Left hindlimb (tissue), 1 donor: ENCODE measurements at places on chromosomes 7 and 10.

DNA sequence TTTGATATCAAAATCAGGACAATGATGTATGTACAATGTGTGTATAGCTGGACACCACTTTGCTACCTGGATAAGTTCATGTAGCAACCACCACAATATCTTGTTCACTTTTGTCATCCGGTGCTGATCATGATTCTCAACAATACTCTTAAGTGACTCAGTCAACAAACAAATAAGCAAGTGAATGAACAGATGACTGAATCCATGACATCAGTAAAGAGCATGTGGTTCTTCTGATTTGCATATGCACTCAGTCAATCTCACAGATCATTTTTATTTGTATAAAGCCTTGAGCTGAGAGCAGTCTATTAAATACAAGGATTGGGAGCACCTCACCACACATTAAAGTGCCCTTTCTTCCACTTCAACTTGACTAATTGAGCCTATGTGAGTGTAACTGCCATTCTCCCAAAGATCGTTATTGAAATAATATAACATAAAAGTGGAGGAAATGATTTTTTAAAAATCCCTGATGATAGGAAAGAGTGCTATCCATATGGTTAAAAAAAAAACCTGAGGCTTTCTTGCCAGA is 69.5 kb downstream of the NPSR1 start:
- DNase-seq, result no peak

DNA sequence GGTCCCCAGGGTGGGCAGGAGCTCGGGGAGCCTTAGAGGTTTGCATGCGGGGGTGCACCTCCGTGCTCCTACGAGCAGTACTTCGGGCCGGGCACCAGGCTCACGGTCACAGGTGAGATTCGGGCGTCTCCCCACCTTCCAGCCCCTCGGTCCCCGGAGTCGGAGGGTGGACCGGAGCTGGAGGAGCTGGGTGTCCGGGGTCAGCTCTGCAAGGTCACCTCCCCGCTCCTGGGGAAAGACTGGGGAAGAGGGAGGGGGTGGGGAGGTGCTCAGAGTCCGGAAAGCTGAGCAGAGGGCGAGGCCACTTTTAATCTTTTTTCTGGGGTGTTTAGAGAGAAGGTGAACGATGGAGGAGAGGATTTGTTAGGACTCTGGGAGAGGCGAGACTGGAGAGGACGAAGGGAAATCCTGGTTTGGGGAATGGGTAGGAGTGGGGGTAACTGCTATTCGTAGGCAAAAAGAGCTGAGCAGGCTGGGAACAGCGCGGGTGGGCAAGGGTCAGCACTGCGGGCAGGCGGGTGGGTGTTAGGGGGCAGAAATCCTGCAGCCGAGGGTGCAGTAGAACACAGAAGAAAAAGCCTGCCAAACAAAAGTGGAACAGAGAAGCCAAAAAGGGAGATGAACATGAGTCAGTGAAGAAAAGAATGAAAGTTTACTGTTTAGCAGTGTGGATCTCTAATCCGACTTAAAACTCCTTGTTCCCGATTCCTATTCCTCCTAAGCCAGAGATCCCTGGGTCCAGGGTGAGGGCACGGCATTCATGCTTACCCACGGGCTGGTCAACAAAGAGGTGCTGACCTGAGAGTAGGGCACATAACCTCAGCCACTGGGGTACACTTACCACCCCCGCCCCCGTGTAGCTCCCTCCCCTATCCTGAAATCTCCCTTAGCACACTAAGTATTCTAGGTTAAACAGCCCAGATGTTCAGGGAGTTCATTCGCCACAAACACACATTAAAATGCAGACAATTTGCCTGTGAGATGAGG is 26.9 kb downstream of the PRSS2 start:
- no peak for DNase-seq

DNA sequence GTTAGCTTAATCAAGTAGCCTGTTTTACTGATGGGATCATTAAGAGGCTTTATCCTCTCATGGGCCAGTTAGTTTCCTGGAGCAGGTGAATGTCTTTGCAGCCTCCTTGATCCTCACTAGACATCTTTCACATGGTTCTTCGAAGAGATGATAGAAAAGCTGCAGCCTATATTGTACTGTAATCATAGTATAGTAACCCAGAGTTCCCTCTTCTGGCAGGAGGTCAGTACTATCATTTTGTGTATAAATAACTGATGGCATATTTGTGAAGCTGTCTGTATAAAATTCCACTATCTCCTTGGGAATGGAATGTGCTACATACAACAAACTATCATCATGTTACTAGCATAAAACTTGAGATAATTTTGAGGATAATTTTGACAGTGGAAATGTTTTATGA is 123.8 kb upstream of the PRPS1L1 start:
- no peak for DNase-seq

GRCh38 chr10:11509036-11509435 is 102.4 kb downstream of the USP6NL start:
- no peak for DNase-seq

DNA sequence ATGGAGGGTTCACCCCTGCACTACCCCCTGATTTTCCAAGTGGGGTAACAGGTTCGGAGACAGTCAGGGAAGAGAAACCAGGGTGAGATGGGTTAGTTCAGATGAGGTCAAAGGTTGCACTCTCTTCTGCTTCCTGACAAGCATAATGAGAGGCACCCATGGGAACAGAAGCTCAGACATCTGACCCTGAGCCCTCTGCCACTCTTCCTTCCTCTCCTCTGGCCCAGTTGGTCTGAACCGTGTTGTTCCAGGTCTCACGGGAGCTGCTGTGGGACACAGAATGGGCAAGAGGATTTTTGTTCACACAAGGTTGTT is 38.4 kb downstream of the DNAJB12 start:
- no peak for DNase-seq

GRCh38 chr7:138245682-138246081 is 169.4 kb downstream of the AKR1D1 start:
- no peak for DNase-seq

DNA sequence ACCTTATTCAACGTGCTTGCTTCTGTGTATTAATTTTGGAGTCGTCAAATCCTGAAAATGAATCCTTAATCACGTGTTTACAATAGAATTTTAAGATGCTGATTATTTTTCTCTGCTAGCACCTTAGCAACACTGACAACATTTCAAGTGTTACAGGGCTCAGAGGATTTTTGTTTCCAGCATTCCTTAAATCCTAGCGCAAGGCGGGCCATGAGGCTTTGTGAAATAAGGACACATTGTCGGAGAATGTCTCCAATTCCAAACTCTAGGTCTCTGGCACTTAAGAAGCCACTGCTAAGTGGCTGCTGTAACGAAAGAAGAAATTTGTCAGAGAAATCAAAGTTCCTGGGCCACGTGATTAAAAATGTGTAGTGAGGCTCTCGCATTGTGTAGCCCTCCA is 390.9 kb upstream of the CELF2 start:
- DNase-seq, result no peak

DNA sequence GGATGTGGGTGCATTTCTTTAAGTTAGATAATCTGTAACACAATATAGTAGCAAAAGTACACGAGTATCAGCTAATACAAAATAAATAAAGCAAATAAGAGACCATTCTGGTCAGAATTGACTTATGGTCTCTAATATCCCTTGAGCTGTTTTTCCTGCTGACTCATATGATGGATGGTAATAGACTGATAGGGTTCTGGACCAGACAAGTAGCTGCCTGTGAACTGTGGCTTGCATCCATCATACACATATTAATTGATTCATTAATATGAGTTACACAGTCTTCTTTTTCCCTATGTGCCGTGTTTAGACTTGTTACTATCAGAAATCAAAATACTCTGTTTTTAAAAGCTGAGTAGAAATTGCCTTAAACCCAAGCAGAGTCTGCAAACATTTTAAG is 762.8 kb downstream of the GATA3 start:
- no peak for DNase-seq
